ENCODE measurements at places on chromosomes 6 and 20.

DNA sequence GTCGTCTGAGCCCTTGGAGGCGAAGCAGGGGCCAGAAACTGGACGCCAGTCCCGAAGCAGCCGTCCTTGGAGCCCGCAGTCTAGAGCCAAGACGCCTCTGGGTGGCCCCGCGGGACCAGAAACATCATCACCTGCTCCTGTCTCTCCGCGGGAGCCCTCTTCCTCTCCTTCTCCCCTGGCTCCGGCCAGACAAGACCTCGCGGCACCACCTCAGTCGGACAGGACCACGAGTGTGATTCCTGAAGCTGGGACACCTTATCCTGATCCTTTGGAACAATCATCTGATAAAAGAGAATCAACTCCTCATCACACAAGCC, 416 bp downstream of the RSPH4A start:
- no peak for DNase-seq

- no peak for DNase-seq
Observed at GRCh38 chr6:104943781-104944180, 13.1 kb upstream of the LIN28B start.

GRCh38 chr20:39874049-39874893, 814.8 kb downstream of the MAFB start:
- DNase-seq = peak; percentile 88

DNA sequence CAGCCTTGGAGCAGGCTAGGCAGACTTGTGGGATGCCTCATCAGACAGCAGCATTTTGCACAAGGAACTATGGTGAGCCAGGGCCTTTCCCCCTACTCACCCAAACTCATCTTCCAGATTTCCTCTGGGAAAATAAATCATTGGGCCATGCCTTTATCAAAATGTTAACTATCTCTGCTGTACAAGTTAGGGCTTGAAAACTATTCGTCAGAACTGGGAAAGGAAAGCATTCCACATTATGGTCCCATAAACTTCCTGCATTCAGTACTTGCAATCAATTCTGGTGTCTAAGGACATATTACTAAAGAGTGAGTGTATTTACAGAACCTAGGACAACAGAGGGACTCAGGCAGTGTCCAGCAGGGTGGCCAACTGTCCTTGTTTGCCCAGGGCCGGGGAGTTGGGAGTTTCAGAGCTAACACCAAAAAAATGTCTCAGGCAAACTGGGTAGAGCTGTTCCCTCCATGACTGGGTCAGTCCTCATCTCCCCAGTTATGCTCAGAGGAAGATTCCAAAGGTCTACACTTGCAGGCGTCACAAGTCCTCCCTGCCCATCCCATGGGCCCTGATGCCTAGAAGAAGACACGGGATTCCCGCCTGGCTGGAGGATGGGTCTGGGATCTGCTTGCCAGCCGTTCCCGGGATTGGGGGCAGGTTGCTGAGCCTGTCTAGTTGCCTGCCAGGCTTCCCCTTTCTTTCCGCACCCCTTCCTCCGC, 72.2 kb downstream of the SLC22A3 start:
- no peak for DNase-seq

DNA sequence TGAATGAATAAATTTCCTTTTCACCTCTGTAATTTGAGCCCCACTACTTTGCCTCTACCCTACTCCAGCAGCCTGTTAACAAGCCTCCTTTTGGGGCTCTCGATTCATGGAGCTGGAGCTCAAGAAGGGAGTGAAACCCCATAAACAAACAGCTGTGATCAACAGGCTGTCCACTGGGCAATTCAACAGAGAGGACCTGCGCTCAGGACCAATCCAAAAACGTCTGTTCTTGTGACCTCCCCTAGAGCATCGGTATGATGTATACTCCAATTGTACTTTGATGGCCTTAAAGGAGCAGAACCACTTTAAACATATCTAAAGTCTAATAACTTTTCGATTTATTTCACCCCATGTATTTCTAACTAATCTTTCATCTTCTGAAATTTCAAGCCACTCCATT, 37.4 kb downstream of the HIVEP2 start:
- no peak for DNase-seq

- peak; percentile 40 for DNase-seq
Observed at GRCh38 chr6:168678077-168678476, 237.1 kb downstream of the SMOC2 start.

DNA sequence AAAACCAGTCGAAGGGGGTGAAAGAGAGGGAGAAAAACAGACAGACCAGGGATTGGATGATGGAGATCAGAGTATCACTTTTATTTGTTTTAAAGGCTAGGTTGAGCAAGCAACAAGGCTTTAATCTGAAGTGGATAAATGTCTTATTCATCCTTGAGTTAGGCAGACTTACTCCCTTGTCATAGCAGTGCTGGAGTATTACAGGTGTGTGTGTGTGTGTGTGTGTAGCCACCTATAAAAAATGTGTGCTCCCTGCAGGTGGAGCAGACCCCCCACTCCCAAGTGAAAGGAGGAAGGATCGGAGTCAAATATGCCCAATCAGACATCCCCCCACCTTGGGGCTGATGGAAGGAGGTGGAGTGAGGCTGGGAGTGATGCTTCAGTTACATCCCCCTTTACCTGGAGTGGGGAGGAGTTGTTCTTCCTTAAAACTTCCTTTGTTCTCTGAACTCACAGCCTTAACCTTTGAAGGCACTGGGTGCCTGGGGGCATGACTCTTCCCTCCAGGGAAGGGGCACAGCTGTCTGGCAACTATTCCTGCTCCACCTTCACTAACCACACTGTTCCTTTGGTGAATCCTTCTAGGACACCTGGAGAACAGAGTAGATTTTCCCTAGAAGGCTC, 27.3 kb downstream of the PTK7 start:
- no peak for DNase-seq

DNA sequence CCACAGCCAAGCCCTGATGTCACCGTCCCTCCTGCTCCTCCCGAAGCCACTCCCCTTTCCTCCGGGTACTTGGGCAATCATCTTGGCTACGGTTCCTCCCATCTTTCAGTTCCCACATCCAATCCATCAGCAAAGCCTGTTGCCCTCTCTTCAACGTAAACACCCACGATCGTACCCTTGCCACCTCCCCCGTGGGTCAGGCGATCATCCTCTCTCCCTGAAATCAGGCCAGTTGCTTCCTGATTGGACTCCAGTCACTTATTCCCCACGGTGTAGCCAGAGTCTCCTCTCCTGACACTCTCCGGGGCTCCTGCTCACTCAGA, 44.5 kb downstream of the SULF2 start:
- DNase-seq = no peak

GRCh38 chr6:137881522-137881886, 14.4 kb downstream of the TNFAIP3 start:
- no peak for DNase-seq

DNA sequence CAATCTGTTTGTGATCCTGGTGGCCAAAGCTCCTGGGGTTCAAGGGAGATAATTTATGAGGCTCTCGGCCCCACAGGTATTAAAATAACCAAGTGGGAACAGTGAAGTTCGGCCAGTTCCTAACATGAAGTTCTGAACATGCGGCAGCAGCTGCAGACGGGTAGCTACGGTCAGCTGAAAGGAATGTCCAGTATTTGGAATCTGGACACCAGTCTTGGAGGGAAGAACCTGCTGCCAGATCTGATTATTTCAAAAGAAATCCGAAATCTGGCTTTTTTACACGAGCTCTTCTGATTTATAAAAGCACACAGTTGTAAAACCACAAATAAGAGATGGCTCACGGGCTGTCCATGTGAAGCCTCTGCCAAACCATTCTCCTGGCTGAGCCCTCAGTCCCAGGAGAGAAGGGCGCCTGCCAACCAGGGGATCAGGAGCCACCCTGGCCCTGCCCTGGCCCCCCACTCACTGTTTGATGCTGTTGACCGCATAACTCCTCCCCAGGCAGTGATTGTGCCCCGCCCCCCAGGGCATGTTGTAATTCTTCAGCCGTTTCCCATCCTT, 28.2 kb upstream of the KCNB1 start:
- DNase-seq = no peak

DNA sequence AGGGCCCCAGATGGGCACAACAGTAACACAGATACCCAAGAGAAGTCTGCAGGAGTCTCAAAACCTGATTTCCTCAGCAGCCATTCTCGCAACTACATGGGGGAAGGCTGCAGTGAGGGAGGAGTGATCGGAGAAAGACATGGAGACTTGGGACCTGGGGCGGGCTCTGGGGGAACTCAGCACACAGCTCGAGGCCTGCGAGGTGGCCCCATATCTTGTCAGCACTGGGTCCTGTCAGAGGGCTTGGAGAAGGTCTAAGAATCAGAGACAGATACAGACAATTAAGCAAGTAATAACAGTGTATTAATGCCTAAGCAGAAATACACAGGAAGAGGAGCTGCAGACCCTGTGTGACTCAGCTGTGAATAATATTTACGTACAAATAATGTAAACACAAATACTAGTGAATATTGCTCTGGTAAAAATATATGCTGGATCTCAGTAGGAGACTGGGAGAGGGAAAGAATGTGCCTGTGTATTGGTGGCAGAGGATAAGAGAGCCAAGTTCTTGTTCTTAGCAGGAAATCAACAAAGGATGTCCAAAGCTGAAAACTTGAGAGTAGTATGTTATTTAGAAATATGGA, 336.2 kb downstream of the ZFAND3 start:
- no peak for DNase-seq

- DNase-seq = no peak
Observed at GRCh38 chr6:130376936-130377335, 11.1 kb downstream of the TMEM200A start.
